ENCODE measurements at places on chromosomes 5 and 9. TPM values are rescaled to one million over a fixed set of nuclear protein-coding genes. Genes with fewer than 3 reads are reported as not detected.

DIRAS2 gene
- total RNA-seq, result 0.26 TPM

TMEFF1 gene
- not detected for total RNA-seq

FKTN gene
- total RNA-seq, result 14.8 TPM

ARSB gene
- total RNA-seq, result 22.7 TPM

FSD1L gene
- total RNA-seq, result 1.8 TPM

OGN gene
- total RNA-seq, result 53.5 TPM

PDE8B gene
- total RNA-seq, result 41.0 TPM

MPDZ gene
- total RNA-seq, result 74.0 TPM

ADRB2 gene
- 9.2 TPM for total RNA-seq

FOXD4L6 gene
- total RNA-seq, result not detected

ADAMTSL2 gene
- total RNA-seq, result 0.26 TPM

ABLIM3 gene
- total RNA-seq, result 2.6 TPM

PCDHGA6 gene
- 16.6 TPM for total RNA-seq

CDH9 gene
- total RNA-seq, result not detected

CDK7 gene
- 35.3 TPM for total RNA-seq

HTR1A gene
- not detected for total RNA-seq

ATP6V1G1 gene
- 310 TPM for total RNA-seq

TAS2R1 gene
- not detected for total RNA-seq

RPL7A gene
- total RNA-seq, result 3,005 TPM

PCDHB13 gene
- total RNA-seq, result 26.1 TPM

GHR gene
- total RNA-seq, result 19.7 TPM

ST8SIA4 gene
- 15.5 TPM for total RNA-seq

ZNF608 gene
- 67.9 TPM for total RNA-seq

IFNA21 gene
- total RNA-seq, result not detected

ADAMTS12 gene
- total RNA-seq, result 37.5 TPM

CXCL14 gene
- total RNA-seq, result 4.4 TPM

SH3GL2 gene
- total RNA-seq, result not detected

FAM81B gene
- total RNA-seq, result not detected

OLFML2A gene
- total RNA-seq, result 60.9 TPM

LRRC19 gene
- not detected for total RNA-seq

CRB2 gene
- 19.4 TPM for total RNA-seq

CNTFR gene
- 0.59 TPM for total RNA-seq

CENPH gene
- total RNA-seq, result 12.4 TPM

LCN2 gene
- total RNA-seq, result 0.98 TPM

KCTD16 gene
- total RNA-seq, result 0.26 TPM

TAF11L10 gene
- total RNA-seq, result not detected

FRRS1L gene
- total RNA-seq, result 9.7 TPM

DMRTA1 gene
- total RNA-seq, result 0.76 TPM

LURAP1L gene
- total RNA-seq, result 7.1 TPM

Data from uterus (tissue), 4 donors.